ENCODE measurements at places on chromosomes 7 and 10.

- DNase-seq, result no peak
Observed at GRCh38 chr10:77872947-77873535, 53.5 kb downstream of the DLG5 start.

- DNase-seq, result no peak
Observed at GRCh38 chr7:8822595-8822994, 389.2 kb downstream of the NXPH1 start.

DNA sequence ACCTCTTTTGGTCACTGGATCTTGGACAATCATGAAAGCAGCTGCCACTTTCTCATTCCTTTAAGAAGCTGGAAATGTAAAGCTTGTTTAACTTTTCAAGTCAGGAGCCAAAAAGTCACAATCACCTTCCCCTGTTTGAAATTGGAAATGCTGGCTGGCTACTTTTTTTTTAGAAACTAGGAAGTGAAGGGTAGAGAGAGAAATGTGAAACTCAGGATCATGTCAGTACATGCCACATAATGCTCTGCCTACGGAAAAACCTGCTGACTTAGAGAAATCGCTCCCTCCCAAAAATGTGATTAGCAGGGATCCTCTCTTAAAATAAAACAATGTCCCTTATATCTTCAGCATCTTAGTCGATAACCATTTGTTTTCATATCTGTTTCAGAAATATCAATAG lies 188.4 kb upstream of the C7orf33 start:
- no peak for DNase-seq

GRCh38 chr10:77580482-77580881 lies 57.1 kb downstream of the KCNMA1 start:
- DNase-seq, result no peak

GRCh38 chr7:73427902-73428787 lies 5.4 kb upstream of the FZD9 start:
- no peak for DNase-seq

DNA sequence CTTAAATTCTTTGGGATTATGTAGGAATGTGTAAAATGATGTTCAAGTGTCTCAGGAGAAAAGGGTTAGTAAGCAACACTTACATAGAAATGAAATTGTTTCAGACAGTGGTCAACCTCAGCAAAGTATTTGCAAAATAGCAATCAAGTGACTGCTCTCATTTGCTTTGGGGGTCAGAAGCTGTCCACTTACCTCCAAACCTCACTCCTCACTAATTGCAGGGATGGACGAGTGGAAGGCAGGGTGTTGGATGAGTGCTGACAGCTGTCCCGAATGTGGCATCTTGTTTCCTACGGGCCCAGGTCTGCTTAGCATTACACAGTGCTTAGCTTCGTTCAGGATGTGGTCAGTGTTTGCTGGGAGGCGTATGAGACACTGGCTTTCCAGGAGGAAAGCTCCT lies 437.0 kb downstream of the SUGCT start:
- DNase-seq, result no peak

DNA sequence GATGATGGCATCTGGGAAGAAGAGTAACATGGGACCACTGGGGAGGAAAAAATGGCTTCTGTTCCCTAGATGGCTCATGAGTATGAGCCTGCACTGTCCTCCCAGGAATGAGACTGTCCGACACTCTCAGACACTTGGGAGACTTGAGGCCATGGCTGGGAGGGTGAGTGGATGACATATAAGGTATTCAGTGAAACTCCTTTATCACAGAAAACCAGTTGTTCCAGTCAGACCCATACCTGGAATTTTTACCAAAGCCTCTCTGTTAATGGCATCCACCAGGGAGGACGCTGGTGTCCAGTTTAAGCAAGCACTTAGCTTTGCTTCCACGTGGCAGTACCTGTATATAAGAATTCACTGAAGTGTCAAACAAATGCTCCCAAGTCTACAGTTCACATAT lies 116.7 kb upstream of the C10orf90 start:
- DNase-seq, result no peak

DNA sequence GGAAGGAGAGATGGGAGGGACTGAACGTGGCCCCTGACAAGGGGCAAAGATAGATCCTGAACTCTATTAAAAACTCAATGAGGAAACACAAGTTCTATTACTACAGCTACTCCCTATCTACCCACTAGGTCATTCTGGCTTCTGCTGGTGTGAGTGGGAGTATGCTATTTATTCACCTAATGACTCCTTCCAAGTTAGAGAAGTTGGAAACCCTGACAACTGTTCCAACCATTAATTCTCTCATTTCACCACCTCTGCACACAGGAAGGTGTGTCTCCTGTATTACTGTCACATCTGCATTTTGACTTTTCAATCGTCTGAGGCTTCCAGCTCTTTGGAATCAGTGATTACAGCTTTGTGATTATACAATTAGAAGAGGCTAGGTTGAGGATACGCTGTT lies 169.4 kb upstream of the ADO start:
- no peak for DNase-seq

DNA sequence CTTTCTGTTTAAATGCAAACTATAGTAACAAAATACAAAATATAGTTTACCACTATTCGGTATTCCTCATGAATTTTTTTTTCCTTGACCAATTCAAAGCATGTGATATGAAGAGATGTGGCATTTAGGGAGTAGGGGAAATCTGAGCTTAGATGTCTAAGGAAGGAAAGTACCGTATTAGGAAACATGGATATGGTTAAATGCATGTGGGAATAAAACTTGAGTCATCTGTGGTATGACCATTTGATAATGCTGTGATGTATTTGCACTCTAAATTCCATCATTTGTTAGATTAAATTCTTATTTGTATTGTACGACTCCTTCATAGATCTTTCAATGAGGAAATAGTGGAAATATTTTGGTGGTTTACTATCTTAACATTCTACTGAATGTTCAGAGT lies 19.7 kb downstream of the AHR start:
- no peak for DNase-seq

DNA sequence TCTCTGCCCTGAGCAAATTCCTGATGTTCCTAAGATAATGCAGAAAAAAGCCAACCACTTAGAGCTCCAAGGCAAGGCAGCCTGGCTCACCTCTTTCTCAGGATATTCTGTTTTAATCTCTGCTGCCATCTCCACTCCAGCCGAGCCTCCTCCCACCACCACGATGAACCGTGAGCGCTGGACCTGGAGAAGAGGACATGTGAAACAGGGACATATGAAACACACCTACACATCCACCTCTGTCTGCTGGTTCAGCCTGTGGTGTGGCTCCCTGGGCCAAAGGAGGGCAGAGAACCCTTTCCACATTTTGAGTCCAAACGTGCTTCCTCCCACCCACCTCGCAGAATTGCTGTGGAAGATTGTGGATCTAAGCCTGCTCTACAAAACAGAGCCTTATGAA lies 12.2 kb downstream of the AIFM2 start:
- no peak for DNase-seq

GRCh38 chr7:51430480-51431086 lies 114.0 kb upstream of the COBL start:
- DNase-seq, result peak; percentile 69

DNA sequence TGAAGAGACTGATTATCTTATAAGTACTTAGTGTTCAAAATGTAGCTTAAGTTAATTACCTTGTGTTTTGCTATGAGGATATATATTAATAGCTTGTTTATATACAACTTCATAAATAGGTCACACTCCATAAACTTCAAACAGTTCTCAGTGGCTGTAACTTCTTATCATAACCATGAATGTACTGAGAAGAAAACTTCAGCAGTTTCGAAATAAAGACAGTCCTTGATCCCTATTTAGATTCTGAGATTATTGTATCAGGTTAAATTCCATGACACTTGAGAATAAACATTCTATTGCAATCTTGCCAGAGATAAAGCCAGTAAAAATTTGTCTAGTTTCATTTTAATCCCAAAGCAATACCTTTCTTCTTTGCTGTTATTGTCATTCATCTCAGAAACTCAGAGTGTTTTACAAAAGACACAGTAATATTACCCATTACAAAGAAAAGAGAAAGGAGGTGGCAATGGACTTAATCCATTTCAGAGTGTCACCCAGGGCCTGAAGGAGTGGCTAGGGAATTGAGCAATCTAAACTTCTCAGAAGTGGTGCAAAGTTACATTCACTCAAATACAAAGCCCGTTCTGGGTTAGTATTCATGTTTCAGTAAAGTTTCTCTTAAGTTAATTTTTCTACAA lies 403.6 kb downstream of the SEMA3D start:
- DNase-seq, result no peak

- DNase-seq, result no peak
Observed at GRCh38 chr10:60566096-60566495, 176.4 kb upstream of the ANK3 start.

DNA sequence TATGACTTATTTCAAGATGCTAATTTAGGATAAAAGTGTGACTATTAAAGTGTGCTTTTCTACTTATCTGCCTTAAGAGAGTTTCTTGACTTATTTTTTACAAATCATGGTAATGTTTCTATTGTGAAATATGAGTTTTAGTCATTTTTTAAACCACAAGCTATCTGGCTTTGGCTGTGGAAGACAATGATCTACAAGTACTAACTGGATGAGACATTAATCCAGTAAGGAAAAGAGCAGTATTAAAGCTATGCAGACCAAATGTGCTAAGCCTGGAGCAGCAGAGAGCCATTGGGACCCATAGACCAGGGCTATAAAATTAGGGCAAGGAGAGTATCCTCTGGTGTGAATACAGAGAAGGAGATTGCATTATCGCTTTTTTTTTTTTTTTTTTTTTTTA lies 92.4 kb downstream of the SEMA3A start:
- DNase-seq, result no peak

GRCh38 chr7:151776446-151776845 lies 100.5 kb downstream of the PRKAG2 start:
- DNase-seq, result no peak

DNA sequence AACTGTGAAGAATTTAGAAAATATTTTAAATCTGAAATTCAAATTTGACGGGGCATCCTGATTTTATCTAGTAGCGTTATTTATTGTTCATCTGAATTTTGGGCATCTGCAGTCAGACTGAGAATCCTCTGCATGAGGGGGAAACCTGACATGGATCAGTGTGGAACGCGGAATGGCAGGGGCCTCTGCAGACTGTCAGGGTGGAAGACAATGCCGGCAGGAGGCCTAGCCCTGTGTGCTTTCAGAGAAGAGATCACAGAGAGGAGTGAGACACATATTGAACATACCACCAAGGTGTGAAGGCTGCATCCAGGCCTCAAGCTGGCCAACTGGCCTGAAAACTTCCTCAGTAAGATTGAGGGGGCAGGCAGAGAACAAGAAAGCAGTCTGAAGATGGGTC lies 921.1 kb upstream of the GHITM start:
- no peak for DNase-seq

- DNase-seq, result no peak
Observed at GRCh38 chr7:22715969-22716368, 11.0 kb upstream of the IL6 start.

GRCh38 chr7:20474249-20474648 lies 141.2 kb upstream of the ABCB5 start:
- no peak for DNase-seq

DNA sequence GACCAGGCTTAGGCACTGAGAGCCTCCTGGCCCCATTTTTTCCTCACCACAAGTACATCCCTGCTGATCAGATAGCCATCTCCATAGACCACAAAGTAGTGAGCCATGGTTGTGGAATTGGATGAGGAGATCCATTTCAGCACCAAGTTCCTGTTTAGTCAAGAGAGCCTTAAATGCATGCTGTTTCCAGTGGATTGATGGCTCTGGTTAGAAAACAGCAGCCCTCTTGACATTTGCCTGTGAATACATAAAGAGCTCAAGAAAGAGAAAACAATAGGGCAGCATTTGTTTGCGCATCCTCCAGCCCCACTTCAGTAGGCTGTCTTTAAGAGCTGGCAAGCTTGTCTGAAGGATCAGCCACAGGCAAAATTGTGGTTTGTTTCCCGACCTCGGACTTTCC lies 251.2 kb downstream of the POU6F2 start:
- DNase-seq, result no peak

GRCh38 chr10:126646110-126646509 lies 24.4 kb downstream of the C10orf90 start:
- no peak for DNase-seq

GRCh38 chr7:132536654-132537395 lies 39.4 kb downstream of the PLXNA4 start:
- DNase-seq, result no peak
